ENCODE measurements at places on chromosomes 3 and 15.

DNA sequence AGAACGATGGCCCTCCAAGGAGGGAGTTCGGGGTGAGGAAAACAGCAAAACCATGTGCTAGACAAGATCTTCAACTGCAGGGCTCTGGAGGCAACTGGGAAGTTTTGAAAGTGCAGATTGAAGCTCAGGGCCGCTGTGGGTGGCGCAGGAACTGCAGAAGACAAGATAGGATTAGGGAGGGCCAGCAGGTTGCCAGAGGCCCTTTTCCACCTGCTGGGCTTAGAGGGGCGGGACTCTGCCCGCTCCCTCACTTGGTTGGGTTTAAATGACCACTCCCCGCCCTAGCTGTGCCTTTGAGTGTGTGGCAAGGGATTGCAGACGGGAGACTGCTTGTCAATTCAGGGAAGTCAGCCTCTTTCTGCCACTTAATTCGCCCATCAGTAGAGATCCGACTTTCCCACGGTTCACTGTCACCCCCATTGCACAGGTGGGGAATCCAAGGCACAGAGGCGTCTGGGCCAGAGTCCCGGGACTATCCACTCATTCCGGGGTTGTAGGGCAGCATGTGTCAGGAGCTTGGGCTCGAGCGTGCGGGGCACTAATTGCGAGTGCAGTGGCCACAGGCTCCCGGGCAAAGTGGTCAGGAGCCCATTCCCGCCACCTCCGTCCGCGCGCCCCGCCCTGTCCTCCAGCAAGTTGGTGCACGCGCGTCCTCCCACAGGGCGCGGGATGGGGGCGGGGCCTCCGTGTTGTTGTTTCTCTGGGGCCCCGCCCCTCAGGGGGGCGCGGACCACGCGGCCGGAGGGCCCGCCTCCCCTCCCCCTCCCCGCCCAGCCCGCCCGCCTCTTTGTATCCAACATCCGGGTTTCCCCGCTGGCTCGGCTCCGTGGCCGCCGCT is at the start of gene ACVR2B:
ACVR2B (plus strand) TSS at position 816 of the 838 bp plus-strand sequence. CDS start 433 bp downstream, outside the sequence.
- no peak for DNase-seq

DNA sequence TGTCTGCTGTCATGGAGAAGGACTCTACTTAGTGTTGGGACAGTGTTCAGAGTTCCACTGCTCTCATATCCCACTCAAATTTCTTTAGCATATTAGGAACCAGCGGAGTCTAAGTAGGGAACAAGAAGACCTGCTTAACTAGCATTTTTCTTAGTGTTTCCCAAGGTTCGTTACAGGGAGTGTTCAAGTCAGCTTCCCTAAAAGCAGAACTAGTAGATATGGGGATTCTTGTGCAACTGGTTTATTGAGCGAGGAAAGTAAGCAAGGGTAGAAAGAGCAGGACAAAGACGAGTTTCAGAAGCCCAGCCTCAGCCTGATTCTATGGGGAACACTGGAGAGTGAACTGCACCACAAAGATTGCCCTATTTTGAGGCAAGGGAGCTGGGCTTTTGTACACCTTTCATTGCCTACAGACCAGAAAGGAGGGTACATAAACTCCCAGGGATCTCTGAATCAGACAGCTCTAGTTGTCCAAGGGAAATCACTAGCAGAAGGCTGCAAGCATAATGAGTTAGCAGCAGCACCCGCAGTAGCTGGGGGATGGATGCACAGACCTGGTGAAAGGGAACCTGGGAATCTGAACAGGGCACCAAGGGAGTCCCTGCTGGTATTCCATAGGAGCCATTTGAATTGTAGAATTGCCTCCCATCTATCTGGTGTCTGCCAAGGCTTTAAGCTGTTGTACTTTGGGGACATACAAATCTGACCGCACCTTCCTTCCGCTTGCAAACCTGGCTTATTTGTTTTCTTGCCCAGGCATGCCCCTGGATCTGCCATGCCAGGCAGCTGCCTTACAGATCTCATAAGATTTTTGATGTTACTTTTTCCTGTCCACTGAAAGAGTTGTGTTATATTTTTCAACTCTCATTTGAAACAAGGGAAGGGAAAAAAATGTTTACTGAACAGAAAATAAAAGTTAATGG is 15.1 kb downstream of the CMTM7 start:
- no peak for DNase-seq

GRCh38 chr3:42525736-42526345 is 23.4 kb downstream of the VIPR1 start:
- DNase-seq: no peak

GRCh38 chr15:76177491-76178040 is 117.8 kb downstream of the TMEM266 start:
- no peak for DNase-seq

DNA sequence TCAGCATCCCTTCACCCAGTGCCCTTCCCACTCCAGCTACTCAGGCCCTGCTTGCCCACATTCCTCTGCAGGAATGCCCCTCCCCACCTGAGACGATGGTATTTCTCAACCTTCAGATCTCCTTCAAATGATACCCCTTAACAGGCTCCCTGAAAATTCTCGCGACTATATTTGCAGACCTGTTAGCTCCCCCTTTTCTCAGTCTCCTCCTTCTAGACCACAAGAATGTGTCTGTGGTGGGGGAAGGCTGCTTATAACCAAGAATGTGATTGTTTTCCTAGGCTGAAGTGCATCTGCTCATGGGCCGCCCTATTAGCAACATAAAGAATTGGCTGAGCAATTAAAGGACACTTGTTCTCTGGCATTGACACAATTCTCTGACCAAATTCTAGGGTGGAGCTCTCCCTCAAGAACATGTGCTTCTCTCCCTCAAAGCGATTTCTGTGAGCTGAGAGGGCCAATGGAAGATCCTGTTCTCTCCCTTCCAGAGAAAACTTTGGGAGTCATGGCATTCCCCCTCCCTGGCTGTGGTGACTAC is 19.1 kb upstream of the LIMD1 start:
- no peak for DNase-seq

DNA sequence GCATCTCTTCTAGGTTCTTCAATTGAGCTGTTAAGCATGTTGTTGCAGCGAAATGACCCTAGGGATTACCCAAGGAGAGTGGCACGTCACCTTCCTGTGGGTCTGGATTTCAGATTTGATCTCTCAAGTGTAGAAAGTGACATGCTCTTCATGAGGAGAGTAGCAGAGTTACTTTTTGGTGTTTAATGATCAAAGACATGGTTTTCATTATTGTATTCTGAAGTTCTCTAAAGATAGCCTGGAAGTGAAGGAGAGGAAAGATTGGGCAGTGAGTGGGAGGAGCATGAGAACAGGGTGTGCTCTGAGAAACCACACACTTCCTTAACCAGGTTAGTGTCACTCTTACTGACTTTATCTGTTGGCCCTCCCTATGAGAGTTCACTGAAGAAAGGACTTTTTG is 153.6 kb downstream of the AKAP13 start:
- DNase-seq: no peak

- DNase-seq: no peak
These were observed 7.5 kb downstream of the SOX14 start for GRCh38 chr3:137771401-137772213.

DNA sequence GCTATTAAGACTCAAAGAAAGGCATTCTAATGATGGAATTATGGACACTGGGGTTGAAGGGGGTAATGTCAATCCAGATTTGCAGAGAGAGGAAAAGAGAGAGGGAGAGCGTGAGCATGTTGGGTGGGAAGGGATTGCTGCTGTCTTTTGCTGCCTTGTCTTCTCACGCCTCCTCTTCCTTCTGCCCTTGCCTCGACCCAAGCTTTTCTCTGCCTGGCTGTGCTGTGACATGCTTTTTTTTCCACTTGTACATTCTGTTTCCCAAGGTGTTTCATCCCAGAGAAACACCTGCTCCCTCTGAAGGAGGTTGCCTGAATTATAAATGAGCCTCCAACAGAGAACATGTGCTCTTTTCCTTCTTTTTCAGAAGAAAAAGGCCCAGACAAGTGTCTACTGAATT is 80.3 kb downstream of the BDH1 start:
- DNase-seq: no peak

DNA sequence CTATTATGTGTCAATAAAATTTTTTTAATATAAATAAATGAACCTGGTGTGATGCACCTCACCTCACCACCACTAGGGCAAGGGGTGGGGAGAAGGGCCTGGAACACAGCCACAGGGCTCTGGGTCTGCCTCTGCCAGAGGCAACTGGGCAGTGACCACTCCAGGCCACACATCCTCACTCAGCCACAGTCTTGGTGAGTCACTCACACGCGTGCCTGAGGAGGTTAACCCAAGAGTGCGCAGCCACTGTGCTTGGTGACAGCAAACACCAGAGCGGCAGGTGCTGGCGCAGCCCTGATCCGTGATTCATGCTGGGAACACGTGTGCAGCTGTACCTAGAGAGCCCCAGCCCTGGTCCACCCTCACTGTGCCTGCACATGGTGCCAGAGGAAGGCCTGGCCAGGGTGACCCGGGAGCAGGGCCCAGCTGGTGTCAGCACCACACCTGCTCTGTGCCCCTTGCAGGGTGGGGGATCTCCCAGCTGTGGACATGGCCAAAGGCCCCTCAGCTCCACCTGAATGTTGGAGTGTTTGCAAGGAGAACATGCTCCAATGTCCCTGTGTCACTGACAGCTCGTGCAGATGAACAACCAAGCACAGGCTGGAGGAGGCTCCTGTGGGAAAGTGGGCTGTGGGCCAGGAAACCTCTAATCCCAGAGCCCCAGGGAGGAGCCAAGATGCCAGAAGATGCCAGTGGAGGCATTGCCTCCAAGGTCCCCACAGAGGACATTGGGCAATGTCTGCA is 2.1 kb downstream of the SLC41A3 start:
- no peak for DNase-seq

DNA sequence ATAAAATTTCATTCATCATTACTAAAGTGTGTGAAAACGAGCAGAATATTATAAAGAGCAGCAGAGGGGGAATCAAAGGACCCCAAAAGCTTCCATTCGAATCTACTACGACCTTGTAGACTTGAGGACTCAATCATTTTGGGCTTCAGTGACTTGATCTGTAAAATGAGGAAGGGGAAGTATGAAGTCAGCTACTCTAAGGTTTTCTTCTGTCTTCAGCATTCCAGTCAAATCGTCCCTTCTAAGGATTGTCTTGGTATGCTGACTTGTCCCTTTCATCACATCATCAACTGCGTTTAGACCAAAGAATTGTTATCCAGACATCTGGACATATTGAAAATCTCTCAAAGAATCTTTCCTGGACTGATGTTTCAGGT is 44.8 kb downstream of the PLD1 start:
- no peak for DNase-seq

DNA sequence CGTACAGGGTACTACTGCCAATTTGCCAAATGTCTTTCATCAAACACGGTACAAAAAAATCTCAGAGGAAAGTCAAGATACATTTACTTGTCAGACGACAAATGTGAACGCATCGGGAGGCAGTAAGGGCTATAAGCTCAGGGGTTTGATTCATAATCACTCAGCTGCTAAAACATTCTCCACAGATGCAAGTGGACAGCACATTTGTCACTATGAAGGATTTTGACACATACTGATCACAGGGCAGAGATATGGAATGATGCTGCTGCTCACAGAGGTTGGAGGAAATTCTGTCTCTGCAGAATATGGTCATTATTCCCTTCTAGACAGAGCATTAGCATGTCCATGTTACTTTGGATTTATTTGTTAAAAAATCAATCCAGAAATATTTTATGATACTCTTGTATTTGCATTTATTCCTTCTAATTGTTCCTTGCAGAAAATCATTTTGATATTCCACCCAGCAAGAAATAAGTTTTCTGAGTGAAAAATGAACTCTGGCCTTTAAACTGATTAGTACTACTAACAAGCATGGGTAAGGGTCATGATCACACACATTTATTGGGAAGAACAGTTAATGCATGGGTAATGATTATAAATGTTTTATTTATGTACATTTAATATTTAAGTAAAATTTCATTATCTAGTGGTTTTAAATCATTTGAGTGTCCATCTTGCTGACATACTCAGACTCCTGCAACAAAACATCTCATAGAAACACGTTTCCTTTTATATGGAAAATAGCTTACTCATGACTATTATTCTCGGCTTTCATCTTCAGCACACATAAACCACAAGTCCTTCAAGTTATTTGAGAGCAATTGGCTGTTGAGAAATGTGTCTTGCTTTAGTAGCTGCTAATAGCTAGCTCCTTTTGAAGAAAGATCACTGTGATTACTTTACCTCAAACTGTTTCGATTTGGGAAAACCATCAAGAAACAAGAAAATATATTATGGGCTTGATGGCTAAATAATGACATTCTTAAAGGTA is 559.3 kb downstream of the MECOM start:
- DNase-seq: no peak

DNA sequence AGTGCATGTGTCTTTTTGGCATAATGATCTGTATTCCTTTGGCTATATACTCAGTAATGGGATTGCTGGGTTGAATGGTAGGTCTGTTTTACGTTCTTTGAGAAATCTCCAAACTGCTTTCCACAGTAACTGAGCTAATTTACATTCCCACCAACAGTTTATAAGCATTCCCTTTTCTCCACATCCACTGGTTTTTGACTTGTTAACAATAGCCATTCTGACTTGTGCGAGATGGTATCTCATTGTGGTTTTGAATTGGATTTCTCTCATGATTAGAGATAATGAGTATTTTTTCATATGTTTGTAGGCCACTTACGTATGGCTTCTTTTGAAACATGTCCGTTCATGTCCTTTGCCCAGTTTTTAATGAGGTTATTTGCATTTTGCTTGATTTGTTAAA is 117.7 kb downstream of the CHCHD4 start:
- no peak for DNase-seq

DNA sequence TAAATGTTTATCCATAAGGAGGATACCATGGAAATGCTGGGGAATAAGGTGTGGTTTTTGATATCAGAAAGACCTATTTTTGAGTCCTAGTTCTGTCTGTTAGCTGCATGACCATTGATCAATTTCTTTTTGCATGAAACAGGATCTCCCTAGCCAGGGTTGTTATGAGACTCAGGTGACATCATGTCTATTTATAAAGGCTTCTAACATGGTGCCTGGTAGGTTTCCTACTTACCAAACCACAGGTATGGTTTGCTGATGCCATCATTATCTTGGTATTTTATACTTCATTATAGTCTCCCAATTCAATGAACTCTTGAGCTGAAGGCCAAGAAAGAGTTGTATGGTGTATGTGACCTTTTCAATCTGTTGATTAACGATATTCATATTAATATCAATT is 144.0 kb downstream of the CLSTN2 start:
- no peak for DNase-seq

DNA sequence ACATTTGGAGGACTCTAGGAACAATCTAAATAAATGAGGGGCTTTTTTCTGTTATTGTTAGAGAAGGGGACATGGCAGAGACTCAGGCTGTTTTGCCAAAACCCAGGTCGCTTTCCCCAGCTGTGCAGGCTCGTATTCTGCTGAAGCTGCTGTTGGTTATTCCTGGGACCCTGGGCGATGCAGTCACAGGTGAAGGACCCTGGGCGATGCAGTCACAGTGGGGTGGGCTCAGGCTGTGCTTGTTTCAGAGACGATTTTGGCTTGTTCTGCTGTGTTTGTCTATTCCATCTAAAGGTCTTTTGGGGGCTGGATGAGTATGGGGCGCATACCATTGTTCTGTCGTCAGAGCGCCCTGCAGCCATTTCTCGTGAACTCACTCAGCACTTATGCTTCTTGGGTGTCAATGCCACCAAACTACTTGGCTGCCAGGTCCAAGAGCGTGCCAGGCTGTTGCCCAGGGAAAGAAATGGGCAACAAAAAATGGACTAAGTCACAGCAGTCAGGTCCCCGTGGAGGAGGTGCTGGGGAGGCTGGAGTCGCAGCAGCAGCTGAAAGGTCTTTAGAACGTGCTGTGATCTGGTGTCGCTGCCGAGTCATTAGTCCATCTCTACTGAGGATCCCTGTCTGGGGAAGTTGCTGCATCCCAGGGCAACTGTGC is 151.4 kb downstream of the CHDH start:
- no peak for DNase-seq

- DNase-seq: no peak
These were observed 12.0 kb downstream of the TBC1D5 start for GRCh38 chr3:17730318-17730967.

- no peak for DNase-seq
These were observed 286.6 kb upstream of the ADAMTS9 start for GRCh38 chr3:64974401-64974800.
